ENCODE measurements at places on chromosomes 3 and 15.

GRCh38 chr3:30232142-30232541, 374.3 kb upstream of the TGFBR2 start:
- DNase-seq = no peak

DNA sequence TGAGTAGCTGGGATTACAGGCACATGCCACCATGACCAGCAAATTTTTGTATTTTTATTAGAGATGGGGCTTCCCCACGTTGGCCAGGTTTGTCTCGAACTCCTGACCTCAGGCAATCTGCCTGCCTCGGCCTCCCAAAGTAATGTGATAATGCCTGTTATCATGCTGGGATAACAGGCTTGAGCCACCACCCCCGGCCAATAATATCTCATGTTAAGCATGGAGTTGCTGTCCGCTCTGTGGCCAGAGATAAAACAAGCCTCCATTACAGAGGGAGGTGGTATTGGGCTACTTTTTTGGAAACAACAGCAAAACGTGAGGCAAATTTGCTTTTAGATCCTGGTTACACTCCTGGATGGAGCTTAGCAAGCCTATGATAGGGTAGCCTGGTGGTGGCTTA, 32.9 kb upstream of the ALG1L2 start:
- DNase-seq = no peak

DNA sequence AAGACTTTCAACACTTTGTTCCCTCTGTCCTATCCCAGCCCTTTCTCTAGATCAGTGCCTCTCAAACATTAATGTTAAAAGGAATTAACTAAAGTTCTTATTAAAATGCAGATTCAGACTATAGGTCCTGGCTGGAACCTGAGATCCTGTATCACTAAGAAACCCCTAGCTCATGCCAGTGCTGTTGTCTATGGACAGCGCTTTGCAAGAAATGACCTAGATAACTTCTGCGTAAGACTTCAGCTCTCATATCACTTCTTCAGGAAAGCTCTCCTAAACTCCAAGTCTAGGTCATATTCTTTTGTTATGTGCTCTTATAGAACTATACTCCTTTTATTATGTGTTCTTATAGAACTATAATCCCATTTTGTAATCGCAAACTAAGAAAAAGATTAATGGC, 67.8 kb upstream of the CDIN1 start:
- no peak for DNase-seq

DNA sequence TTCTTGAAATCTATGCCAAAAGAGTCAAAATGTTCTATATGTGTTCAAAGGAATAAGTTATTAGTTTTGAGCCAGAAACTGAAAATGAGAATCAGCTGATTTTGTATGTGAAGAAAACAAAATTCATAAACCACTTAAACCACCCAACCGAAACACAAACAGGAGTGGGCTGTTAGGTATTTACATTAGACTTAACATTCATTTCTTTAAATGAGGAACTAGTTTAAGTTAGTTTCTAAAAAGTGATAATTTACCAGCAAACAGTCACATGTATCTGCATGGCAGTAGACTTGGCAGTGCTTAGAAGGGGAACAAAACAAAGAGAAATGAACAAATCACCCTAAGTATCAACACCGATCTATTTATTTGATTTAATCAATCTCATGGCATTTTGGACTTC, 128.0 kb downstream of the GMNC start:
- no peak for DNase-seq

DNA sequence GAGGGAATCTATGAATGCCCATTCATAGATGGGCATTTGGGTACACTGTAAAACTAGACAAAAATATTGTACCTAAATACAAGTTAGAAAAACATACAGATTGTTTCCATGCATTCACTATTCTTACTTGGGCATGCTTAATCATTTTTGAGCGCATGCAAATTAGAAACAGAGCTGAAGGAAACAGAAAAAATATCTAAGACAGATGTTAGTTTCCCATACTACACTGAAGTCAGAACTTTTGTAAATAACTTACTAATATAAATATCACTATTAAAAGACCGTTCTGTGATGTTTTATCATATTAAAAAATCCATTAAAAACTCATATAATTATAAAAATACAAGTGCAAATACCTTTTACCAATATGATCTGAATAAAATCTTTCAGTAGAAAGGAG, 58.7 kb downstream of the GOLIM4 start:
- no peak for DNase-seq

DNA sequence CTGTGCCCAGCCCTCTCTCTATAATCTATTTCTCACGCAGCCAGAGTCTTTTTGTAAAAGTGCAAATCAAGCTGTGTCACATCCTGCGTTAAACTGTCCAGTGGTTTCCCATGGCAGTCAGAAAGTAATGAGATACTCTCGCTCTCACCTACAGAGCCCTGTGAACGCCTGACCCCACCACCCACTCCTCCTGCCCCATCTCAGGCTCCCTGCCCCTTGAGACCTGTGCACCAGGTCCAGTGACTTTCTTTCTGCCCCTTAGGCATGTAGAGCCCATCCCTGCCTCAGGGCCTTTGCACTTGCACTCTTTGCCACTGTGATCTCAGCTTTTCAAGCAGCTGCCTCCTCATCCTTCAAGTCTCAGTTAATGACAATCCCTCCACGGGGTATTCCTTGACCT, 58.3 kb upstream of the RASGRP1 start:
- DNase-seq = no peak

GRCh38 chr3:71813704-71814103, 28.8 kb upstream of the PROK2 start:
- no peak for DNase-seq

GRCh38 chr3:157318639-157319288, 117.9 kb upstream of the PTX3 start:
- no peak for DNase-seq

- no peak for DNase-seq
Observed at GRCh38 chr3:174659511-174659910, 199.6 kb upstream of the NAALADL2 start.

GRCh38 chr3:171383206-171384018, 76.8 kb downstream of the TNIK start:
- DNase-seq = no peak

DNA sequence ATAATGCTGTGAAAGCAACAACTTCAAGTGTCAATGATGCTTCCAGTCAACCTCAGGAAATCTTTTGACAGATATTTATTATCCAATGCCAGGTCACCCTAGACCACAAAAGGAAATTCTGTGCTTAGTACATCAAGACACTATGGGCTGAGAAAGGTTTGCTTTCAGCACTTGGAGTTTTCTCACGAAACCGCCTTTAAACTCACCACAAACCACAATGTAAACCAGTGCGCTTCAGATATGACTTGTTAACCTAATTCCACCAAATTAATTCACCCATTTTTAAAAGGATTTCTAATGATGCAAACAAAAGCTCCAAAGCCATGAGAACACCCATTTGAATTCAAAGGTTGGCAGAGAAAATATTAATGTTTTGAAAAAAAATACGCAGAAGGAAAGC, 292.9 kb upstream of the NR2F2 start:
- DNase-seq = no peak

- no peak for DNase-seq
Observed at GRCh38 chr3:173402656-173403055, 5.1 kb downstream of the NLGN1 start.

- no peak for DNase-seq
Observed at GRCh38 chr3:151753846-151754245, 20.1 kb downstream of the AADACL2 start.

GRCh38 chr3:10371167-10371566, 50.3 kb upstream of the SEC13 start:
- peak; percentile 23 for DNase-seq

GRCh38 chr3:177177749-177178221, 19.5 kb downstream of the TBL1XR1 start:
- DNase-seq = no peak

GRCh38 chr15:98807262-98807661, 158.9 kb downstream of the IGF1R start:
- DNase-seq = no peak

DNA sequence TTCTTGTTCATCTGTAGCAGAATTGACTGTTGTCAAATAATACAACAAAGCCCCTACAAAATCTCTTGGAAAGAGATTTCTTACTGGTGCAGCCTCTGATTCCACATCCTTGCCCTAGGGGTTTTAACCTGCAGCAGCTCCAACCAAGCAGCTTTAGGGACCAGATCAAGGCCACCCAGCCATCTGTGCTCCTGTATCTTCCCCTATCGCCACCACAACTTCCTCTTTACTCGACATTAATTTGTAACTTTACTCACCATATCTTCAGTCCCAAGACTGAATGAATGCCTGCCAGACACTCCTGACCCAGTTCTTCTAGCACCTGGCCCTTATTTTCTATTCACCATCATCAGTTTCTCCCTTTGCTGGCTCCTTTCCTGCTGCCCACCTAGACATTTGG, 156.6 kb upstream of the IL12A start:
- no peak for DNase-seq

DNA sequence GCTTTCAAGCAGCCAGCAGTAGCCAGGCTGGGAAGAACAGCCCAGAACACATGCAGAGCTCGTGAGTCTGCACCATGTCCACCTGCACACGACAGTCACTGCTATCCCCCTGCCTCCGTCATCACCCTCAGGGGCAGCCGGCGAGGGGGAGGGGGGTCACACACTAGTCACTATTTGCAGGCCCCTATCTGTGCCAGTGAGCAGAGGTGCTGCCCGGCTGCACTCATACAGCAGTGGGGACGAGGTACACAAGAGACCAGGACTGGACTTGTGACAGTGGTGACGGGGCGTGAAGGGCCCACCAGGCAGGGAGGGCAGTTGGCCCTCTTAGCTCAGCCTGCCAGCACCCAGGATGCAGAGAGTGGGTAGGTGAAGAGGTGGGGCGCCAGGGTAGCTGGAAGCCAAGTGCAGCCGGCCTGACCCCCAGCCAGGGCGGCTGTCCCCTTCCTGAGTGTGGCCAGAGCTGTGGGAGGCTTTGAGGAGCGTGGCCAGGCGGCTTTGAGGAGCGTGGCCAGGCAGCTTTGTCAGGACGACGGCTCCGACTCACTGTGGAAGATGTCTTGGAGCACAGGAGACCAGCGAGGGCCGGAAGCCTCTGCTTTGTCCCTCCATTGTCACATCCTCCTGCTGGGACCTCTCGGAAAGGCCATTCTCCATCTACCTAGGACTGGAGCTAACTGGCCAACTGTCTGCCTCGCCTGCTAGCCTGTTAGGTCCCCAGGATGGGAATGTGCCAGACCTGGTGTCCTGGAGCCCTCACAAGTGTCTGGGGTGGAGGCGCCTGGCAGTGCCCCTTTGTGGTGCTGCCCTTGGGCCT, 52.1 kb upstream of the FGD5 start:
- no peak for DNase-seq

DNA sequence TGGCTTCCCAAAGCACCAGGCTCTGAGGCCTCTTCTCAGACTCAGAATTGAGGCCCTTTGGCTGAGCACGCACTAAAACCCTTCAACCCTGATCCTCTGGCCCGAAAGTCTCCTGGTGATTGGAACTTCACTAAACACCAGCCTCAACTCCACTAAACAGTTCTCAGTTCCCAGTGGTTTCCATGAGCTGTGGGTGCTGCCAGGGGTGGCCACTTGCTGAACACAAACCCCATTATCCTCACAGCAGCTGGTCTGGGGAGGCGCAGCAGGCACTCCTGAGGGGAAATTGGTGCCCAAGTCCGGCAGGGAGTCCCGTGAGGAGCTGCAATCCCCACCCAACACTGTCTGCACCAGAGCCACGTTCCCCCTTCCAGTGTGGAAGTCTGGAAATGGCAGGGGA, 3.8 kb upstream of the CLK3 start:
- no peak for DNase-seq

DNA sequence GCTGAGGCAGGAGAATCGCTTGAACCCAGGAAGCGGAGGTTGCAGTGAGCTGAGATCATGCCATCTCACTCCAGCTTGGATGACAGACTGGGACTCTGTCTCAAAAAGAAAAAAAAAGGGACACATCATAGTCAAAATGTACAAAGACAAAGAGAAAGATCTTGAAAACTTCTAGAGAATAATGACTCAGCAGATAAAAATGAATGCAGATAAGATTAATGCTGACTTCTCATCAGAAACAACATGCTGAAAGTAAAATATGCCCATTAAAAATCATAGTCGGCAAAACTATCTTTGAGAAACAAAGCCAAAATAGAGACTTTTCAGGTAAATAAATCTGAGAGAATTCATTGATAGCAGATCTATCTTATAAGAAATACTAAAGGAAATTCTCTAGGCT, 271.1 kb upstream of the GPR149 start:
- DNase-seq = no peak

- DNase-seq = no peak
Observed at GRCh38 chr3:49701388-49702077, 12.2 kb downstream of the RNF123 start.

GRCh38 chr3:142251951-142252350, 26.6 kb upstream of the GK5 start:
- no peak for DNase-seq

GRCh38 chr3:195003893-195004289, 267.1 kb downstream of the XXYLT1 start:
- DNase-seq = peak; percentile 14

- DNase-seq = no peak
Observed at GRCh38 chr15:90058308-90058707, 44.0 kb downstream of the IDH2 start.

DNA sequence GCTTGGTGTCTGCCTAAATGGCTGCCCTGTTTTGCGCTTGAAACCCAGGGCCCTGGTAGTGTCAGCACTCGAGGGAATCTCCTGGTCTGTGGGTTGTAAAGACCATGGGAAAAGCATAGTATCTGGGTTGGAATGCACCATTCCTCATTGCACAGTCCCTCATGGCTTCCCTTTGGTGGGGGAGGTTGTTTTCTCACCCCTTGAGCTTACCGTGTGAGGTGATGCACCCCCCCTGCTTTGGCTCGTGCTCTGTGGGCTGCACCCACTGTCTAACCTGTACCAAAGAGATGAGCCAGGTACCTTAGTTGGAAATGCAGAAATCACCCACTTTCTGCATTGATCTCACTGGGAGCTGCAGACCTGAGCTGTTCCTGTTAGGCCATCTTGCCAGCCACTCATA, 104.7 kb downstream of the MBNL1 start:
- DNase-seq = no peak

DNA sequence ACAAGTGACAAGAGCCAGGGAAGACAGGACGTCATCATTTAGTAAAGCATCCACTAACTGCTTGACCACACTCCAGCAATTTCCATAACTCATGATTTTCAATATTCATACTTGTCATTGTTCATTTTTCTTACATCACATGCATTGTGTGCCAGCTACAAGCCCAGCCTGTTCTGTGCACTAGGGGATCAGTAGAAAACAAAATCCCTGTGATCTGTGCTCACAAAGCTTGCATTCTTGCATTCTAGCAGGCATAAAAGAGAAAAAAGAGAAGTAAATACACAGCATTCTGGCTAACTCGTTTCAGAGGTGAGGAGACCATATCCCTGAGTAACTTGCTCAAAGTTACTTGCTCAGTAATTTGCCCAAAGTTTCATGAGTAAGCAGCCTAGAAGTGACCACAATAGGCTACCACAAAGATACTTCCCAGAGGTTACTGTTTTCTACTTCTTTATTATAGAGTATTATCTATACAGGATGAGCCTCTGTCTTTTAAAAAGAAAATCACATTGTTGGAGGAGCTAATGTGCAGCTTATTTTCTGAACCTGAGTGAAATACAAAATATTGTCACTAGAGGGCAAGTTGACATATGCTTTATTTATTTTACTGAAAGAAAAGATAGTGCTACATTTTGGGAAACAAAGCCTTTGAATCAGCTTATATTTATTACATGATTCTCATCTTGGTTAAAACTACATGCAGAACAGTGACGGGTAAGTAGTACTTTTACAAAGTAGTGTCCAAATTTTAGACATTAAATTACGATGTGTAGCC, 701.4 kb upstream of the LMCD1 start:
- no peak for DNase-seq
